ENCODE measurements at places on chromosomes 3 and 15.

GRCh38 chr3:122055215-122055614 lies at the start of gene CD86:
Gene CD86, plus strand, starts transcription at chr3:122055362. Its CDS starts 128 bp downstream, at chr3:122055490.
- no peak for DNase-seq

GRCh38 chr3:16347548-16347947 lies 82.5 kb downstream of the OXNAD1 start:
- DNase-seq: no peak

DNA sequence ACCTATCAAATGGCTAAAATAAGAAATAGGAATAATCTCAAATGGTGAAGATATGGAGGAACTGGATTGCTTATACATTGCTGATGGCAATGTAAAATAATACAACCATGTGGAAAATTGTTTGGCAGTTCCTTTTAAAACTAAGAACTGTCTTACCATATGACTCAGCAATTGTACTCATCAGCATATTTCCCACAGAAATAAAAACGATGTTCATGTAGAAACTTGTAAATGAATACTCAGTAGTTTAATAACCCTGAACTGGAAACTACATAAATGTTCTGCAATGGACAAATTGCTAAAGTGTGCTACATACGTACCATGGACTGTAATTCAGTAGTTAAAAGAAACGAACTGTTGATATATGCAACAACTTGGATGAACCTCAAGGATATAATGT lies 253.9 kb upstream of the RBMS3 start:
- no peak for DNase-seq

DNA sequence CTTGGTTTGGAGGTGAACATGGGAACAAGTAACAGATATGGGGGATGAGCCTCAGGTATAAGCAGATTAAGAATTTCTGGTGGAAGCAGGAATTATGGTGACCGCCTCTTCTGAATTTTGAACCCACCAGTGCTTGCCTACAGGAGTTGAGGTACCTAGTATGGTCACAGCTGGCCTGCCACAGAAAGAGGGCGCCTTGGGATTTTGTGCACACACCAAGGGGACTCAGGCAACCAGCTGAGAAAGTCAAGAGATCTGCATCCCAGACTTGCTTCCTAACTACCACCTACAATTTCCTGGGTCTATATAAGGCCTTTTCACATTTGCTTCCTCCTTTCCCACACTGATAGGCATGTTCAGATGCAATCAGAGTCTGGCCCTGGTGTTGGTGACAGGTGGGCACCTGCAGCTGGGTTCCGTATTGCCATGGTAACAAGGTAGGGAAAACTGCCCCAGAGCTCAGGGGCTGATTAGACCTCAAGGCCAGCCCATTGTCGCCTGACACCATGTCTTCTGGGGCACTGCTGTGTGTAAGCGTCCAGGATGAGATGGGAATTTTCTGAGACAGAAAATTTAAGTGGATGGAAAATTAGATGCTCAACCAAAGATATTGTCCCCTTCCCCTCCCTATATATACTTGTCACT lies 75.9 kb upstream of the RASGRF1 start:
- peak; percentile 27 for DNase-seq

- DNase-seq: no peak
Measured at GRCh38 chr3:77338195-77338594, 298.3 kb downstream of the ROBO2 start.

All from ureter (tissue), 1 donor.